ENCODE measurements at places on chromosomes 13 and 19.

GRCh38 chr19:10761443-10762250, 43.8 kb downstream of the DNM2 start:
- DNase-seq, result no peak

- no peak for DNase-seq
Measured at GRCh38 chr13:109401891-109402290, 384.5 kb downstream of the IRS2 start.

- no peak for DNase-seq
Measured at GRCh38 chr13:69524459-69525150, 583.0 kb upstream of the ATXN8OS start.

- DNase-seq, result no peak
Measured at GRCh38 chr13:90156390-90156789, 1191.1 kb upstream of the MIR17HG start.

- DNase-seq, result no peak
Measured at GRCh38 chr13:28611654-28612131, 47.2 kb upstream of the POMP start.

DNA sequence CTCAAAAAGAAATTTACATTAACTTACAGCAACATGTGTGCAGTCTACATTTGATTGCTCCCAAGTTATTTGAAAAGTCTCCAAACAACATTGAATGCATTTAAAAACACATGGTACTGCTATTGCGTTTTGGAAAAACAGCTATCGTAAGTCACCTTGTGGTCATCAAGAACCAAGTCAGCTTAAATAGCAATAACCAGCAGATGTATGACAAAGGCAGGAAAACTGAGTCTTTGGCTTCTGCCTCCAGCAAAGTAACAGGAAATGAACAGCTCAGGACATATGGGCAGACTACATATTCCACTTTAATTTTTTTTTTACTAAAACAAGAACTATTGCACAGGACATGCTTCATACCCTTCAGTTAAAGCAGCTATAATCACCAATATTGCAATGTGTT, 580.6 kb upstream of the SPRY2 start:
- DNase-seq, result no peak

GRCh38 chr19:15072930-15073647, 8.9 kb upstream of the OR1I1 start:
- no peak for DNase-seq

- no peak for DNase-seq
Measured at GRCh38 chr19:15696654-15697194, 23.8 kb downstream of the CYP4F12 start.
